HepG2 (cell line): ENCODE measurements at places on chromosomes 3 and 15. TPM values are rescaled to one million over a fixed set of nuclear protein-coding genes. Genes with fewer than 3 reads are reported as not detected.

The ZPLD1 gene
- not detected in 2 replicates for total RNA-seq

The CIDEC gene
- total RNA-seq, result 2.5 and 2.8 TPM in 2 replicates

- DNase-seq, result no peak
Observed at GRCh38 chr3:183454064-183454463, 25.6 kb upstream of the MCF2L2 start.

DNA sequence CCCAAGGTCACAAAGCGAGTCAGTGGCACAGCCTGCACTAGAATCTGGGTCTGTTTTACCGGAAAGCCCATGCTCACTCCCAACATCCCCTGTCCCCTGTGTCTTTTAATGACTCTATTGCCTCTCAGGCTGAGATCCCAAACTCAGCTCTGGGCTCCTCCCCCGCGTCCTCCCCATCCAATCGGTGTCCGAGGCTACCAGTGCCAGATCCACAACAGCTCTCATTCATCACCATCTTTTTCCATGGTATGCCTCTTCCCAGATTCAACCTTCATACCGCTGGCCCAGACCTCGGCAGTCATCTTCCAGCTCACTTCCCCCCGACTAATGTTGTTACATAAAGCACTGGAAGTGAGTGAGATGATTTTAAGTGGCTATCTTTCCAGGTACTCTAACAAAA, 16.1 kb upstream of the KY start:
- DNase-seq, result no peak

GRCh38 chr3:31979001-31979697, 1.9 kb downstream of the OSBPL10 start:
- DNase-seq, result no peak

DNA sequence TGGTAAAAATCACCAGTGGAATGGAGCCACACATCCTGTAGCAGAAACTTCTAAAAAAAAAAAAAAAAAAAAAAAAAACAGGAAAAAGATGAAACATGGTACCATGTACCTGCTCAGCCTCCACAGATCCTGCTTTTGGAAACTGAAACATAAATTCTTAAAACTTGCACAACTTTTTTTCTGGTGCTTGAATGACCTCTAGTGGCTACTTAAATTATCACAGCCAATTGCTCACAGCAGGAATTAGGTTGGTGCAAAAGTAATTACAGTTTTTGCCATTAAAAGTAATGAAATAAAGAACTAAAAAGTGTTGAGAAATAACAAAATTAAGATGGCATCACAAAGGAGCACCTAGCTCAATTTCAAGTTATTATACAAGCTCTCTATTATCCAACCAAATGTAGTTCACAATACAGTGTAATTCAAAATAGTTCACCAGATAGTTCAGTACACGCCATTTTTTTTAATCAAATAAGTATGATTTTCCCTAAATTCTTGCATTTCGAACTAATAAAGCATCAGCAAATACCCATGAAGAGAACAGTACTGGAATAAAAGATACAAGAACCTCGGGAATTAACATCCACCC, 80.6 kb downstream of the ULK4 start:
- DNase-seq, result peak; percentile 23
